G401 (cell line): ENCODE measurements at places on chromosomes 1 and 21.

DNA sequence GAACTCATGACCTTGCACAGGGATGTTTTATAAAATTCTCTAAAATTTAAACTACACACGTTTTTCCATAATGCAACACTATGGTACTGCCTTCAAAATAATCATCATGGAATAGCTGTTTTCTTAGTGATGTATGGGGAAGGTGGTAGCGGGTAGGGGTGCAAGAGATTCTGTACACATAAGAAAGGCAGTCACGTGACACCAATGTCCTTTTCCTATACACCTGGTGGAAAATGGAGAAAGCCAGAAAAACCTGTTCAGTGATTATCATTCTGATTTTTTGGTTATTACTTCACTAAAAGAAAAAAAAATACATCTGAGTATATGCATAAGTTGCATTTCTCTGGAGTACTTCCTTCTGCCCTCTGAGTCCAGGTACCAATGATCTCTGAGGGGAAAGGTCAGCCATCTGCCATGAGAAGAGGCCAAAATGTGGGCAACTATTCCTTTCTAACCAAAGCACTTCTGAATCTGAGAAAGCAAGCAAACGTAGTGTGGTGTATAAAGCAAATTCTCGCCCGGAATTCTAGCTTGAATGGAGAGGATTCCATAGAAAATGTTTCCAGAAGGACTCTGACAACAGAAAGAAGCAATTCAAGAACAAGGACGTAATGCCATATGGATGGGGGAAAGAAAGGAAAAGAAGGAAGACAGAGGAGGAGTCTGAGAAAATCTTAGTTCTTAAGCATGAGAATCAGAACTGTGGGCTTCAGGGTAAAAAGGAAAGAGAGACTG, 137.3 kb downstream of the RERE start:
- DNase-seq: no peak

- DNase-seq: no peak
These were observed 60.3 kb downstream of the GALNT2 start for GRCh38 chr1:230127105-230128054.

GRCh38 chr1:2935751-2936390, 85.4 kb upstream of the ACTRT2 start:
- no peak for DNase-seq

- DNase-seq: no peak
These were observed 4.5 kb downstream of the PRRX1 start for GRCh38 chr1:170668209-170669106.

- DNase-seq: no peak
These were observed 77.6 kb upstream of the CD34 start for GRCh38 chr1:207988326-207989165.
